Kidney tubule cell (primary cell): ENCODE measurements at places on chromosomes 5 and 9.

- no peak for DNase-seq
These were observed 111.8 kb downstream of the CAVIN4 start for GRCh38 chr9:100689635-100690034.

DNA sequence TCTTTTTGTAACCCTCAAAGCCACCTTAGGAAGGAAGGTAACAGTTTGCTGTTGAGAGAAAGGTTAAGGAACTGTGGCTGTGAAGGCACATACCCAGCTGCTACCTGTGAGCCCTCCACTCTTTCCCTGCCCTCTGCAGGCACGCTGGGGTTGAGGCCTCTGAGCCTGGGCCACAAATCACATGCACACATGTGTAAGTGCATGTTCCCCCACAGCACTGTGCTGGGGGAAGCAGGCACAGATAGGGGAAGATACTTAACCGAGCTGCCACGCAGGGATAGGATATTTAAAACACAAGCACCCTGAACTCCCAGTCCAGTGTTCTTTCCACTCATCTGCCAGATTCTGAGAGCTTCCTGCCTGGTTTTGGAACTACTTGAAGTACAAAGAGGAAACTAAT lies 18.1 kb downstream of the LARP1 start:
- DNase-seq = no peak

GRCh38 chr5:112434641-112435040 lies 15.6 kb upstream of the EPB41L4A start:
- no peak for DNase-seq

- no peak for DNase-seq
These were observed 201.8 kb downstream of the PAX5 start for GRCh38 chr9:36832164-36832795.

GRCh38 chr9:84835745-84836144 lies 166.2 kb downstream of the NTRK2 start:
- DNase-seq = no peak

- peak; percentile 64 for DNase-seq
These were observed 909 bp downstream of the AFF4 start for GRCh38 chr5:132962429-132963021.

DNA sequence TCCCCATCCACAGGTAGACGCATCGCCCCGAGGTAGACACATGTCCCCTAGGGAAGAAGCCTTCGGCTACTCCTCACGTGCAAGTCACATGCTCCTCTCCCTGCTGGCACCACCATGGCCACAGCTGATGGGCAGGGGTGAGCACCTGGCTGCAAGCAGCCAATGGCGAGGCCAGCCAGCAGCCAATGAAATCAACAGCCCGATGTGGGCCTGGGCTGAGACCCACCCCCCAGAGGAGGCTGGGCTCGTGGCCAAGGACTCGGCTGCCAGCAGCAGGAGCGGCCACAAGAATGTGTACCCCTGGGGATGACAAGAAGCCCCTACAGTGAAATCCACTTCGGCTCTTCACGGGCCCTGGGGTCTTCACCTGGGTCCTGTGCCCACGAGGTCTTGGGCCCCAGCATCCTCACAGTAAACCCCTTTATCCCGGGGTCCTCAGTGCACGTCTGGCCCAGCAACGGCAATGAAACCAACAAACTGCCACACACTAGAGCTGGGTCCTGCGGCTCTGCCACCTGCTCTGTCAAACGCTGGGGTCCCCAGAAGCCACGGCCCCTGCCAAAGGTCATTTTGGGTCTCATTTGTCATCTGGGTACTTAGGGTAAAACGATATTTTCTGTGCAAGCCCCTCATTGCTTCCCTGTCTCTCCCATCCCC lies 22.1 kb upstream of the PTGES start:
- DNase-seq = no peak
